ENCODE measurements at places on chromosomes 6 and 20.

GRCh38 chr6:20542927-20543602, 8.8 kb downstream of the CDKAL1 start:
- DNase-seq, result no peak
- H3K4me1 ChIP-seq, result no peaks in the 10 kb centered on the region
- no peak overlapping the region for H3K4me3 ChIP-seq
- H3K27ac ChIP-seq, result no peak overlapping the region
- no peaks in the 10 kb centered on the region for H3K36me3 ChIP-seq
- no peaks in the 10 kb centered on the region for H3K27me3 ChIP-seq

DNA sequence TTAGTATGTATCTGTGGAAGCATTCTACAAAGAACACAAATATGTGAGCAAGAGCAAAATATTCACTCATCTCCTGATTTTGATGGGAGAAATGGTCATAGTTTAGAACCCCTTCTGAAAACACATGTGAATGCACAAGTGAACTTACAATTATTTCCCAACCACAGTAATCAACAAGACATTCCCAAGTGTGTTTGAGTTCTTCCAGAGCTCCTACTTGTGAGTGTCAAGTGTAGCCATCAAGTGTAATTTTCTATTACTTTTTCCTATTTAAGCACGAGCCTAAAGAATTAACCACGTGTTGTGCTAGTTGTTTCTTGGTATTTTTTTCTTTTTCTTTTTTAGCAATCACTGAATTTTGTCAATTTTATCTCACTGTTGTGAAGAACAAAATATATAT, 402.3 kb downstream of the NKAIN2 start:
- no peaks in the 10 kb centered on the region for H3K27me3 ChIP-seq
- no peaks in the 10 kb centered on the region for H3K36me3 ChIP-seq
- H3K4me1 ChIP-seq, result no peaks in the 10 kb centered on the region
- DNase-seq, result no peak

DNA sequence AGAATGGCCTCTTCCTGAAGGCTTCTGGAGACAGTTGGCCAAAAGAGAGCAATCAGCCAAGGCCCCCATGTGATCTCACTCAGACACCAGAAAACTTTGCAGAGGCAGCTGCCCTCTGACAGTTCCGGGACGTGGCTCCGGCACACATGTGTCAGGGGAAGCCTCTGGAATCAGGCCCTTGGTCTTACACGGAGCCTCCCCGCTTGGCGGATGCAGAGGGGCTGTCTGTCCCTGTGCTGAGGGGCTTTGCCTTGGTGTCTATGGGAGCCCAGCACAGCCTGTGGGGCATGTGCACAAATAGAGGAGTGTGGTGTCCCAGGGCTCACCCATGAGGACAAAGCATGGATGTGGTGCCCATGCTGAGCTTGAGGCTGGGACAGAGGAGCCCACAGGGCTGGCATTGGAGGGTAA, 13.8 kb downstream of the SIGLEC1 start:
- H3K36me3 ChIP-seq, result no peaks in the 10 kb centered on the region
- no peak overlapping the region for H3K27ac ChIP-seq
- H3K4me3 ChIP-seq, result no peak overlapping the region
- DNase-seq, result no peak
- H3K4me1 ChIP-seq, result no peaks in the 10 kb centered on the region
- no peaks in the 10 kb centered on the region for H3K27me3 ChIP-seq

GRCh38 chr6:90285611-90286381, 10.8 kb downstream of the BACH2 start:
- H3K27me3 ChIP-seq, result no peaks in the 10 kb centered on the region
- H3K4me3 ChIP-seq, result no peak overlapping the region
- H3K27ac ChIP-seq, result no peak overlapping the region
- peak; percentile 91 for DNase-seq
- no peaks in the 10 kb centered on the region for H3K36me3 ChIP-seq
- H3K4me1 ChIP-seq, result peaks cover 11% of the 10 kb centered on the region

GRCh38 chr20:44219791-44220190, 9.2 kb upstream of the OSER1 start:
- no peak for DNase-seq
- no peaks in the 10 kb centered on the region for H3K4me1 ChIP-seq
- H3K4me3 ChIP-seq, result no peak overlapping the region
- peak overlapping the region; percentile 27 for H3K27ac ChIP-seq

DNA sequence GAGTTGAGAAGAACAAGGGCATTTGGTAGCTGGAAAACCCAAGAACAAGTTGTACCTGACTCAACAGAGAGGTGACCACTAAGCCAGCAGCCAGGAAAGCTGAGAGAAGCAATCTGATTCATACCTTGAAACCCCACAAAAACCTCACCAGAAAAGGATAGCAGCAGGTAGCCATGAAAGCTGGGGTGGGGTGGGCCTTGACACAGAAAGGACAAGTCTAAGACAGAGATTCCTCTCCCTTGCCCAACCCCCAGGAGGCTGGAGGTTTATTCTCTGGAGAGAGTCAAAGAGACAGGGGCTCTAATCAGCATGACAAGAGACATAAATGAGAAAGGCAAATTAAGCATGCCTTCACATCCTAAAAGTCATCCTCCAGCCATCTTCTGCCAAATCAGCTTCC, 151.7 kb upstream of the DST start:
- H3K27ac ChIP-seq, result no peak overlapping the region
- H3K36me3 ChIP-seq, result no peaks in the 10 kb centered on the region
- no peak for DNase-seq
- no peak overlapping the region for H3K4me3 ChIP-seq
- H3K4me1 ChIP-seq, result no peaks in the 10 kb centered on the region

- peaks cover 4% of the 10 kb centered on the region for H3K4me1 ChIP-seq
- H3K36me3 ChIP-seq, result no peaks in the 10 kb centered on the region
- peak; percentile 89 for DNase-seq
- no peak overlapping the region for H3K27ac ChIP-seq
- no peaks in the 10 kb centered on the region for H3K27me3 ChIP-seq
Measured at GRCh38 chr20:39874049-39874893, 814.8 kb downstream of the MAFB start.

- peaks cover 28% of the 10 kb centered on the region for H3K4me1 ChIP-seq
- H3K36me3 ChIP-seq, result no peaks in the 10 kb centered on the region
- no peaks in the 10 kb centered on the region for H3K27me3 ChIP-seq
- H3K4me3 ChIP-seq, result no peak overlapping the region
Measured at GRCh38 chr6:16404456-16404855, 166.1 kb downstream of the GMPR start.

GRCh38 chr20:31705191-31705590, 17.5 kb downstream of the BCL2L1 start:
- H3K36me3 ChIP-seq, result peaks cover 5% of the 10 kb centered on the region
- H3K4me1 ChIP-seq, result peaks cover 44% of the 10 kb centered on the region
- peak overlapping the region; percentile 99 for H3K27ac ChIP-seq
- no peak for DNase-seq
- H3K4me3 ChIP-seq, result no peak overlapping the region
